MM.1S (cell line): ENCODE measurements at places on chromosomes 3 and 15.

GRCh38 chr3:141942006-141942405 is 65.6 kb downstream of the ATP1B3 start:
- DNase-seq: no peak

GRCh38 chr3:124780761-124781475 is 50.7 kb downstream of the UMPS start:
- DNase-seq: no peak

DNA sequence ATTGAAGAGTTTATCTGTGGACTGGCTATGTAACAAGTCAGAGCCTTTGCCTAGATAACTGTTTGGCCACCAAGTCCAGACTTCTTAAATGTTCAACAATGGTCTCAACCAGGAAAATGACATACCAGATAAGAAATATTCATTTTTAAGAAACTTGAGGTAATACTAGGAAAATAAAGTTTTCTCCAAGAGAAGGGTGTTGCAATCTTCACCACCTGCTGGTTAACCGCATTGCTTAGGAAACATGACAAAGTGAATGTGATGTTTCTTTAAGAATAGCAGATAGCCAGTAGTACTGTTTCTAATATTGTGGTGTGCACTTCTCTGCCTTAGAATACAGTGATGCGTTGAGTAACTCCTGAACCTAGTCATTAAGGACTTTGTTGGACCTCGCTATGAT is 321.5 kb upstream of the CADM2 start:
- DNase-seq: no peak

GRCh38 chr15:78264304-78265136 is at the start of gene DNAJA4:
Gene DNAJA4 (plus strand): TSS chr15:78264562. CDS start chr15:78264764, 202 bp downstream.
- DNase-seq: no peak

DNA sequence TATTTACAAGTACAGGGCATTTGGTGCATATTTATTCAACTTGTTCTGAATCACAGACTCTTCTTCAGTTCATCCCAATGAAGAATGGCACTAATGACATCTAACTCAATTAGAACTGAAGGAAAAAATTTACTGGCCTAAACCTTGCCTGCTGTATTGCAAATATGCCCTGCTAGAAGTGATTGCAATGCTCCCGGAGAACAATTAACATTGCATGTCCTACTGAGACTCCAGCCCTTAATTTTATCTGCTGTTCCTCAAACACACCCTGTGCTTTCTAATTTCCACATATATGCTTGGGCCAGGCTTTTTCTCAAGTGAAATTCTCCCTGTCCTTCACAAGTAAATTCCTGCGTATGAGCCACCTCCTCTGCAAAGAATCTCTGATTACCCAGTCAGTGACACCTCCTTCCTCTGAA is 8.3 kb downstream of the ACKR4 start:
- DNase-seq: no peak

GRCh38 chr15:62636823-62637573 is 405.5 kb upstream of the TPM1 start:
- no peak for DNase-seq

DNA sequence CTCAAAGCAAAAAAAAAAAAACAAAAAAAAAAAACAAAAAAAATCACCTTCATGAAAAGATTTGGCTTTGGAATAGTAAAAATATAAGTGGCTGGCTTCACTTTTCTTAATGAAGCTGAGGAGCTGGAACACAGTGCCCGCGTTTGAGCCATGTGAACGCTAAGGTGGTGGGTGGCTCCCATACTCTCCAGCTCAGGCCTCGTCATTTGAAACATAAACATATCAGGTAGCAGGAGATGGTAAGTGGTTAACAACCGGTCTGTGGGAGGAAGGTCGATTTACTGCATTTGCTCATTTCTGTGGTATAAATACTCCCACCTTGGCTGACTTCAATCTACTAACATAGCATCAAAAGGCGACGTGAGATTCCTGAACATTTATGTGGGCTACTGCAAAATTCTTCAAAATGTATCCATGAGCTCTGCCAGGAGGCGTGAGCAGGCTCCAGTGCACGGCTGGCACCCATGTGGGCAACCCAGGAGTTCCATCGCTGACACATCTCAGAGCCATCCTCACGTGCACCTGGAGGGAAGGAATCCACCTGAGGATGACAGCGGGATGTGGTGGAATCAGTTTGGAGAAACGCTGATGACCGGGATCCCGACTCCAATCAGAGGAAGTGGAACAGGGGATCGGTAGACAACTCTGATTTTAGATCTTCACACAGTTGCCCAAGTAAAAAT is 157.6 kb downstream of the ATP10A start:
- DNase-seq: no peak

- no peak for DNase-seq
Measured at GRCh38 chr15:35713733-35714132, 167.8 kb upstream of the DPH6 start.
